ENCODE measurements at places on chromosomes 2 and 18.

DNA sequence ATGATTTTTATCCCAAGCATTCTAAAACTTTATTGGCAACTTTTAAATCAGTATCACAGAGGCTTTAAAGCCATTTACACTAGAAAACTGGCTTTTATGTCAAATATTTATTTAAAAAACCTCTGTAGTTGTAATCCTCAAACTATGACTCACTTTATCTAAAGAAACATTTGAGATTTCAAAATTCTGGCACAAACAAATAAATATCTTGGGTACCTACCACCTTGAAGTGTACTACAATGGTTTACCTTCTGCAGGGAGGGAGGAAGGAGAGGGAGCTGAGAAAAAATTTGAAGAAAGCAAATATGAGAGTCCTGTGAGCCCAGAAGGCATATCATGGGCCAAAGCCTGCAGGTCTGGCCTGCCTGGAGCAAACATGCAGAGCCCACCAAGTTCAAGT, 155.6 kb downstream of the NCKAP5 start:
- no peak for DNase-seq

- no peak for DNase-seq
These were observed 29.0 kb downstream of the EDAR start for GRCh38 chr2:108960006-108960405.

DNA sequence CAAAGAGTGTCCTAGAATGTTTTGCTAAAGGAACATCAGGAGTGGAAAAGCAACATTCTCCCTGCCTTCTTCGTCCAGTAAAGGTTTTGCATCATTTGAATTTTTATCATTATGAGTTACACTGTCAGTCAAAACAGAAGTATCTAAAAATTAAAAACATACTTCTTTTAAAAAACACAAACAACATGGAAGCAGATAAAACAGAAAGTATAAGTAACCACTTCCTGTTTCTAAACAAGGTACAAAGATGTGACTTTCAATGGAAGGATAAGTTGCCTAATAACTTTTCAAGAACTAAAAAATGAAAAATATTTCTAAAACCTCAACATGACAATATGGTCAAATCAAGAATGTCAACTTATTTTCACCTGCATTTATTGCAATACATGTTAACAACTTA, 158.2 kb downstream of the STK39 start:
- no peak for DNase-seq

DNA sequence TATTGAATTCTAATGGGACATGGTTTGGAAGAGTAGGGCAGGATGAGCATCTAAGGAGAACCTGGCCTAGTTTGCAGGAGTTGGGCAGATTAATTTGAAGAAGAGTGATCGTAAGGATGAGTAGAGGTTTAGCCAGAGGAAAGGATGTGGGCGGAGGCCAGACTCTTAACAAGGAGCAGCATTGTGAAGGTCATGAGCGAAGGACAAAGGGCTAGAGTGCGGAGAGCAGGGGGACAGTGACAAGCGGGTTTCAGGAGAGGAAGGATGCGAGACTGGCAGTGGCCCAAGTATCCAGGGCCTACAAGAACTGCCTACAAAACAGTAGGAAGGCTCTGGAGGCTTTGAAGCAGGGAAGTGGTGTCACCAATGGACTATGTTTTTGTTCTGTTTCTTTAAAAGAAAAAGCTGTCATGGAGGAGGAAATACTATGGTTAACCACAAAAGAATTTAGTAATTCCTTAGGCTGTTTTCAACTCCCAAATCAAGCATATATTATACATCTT, 20.1 kb downstream of the SLC66A3 start:
- no peak for DNase-seq

DNA sequence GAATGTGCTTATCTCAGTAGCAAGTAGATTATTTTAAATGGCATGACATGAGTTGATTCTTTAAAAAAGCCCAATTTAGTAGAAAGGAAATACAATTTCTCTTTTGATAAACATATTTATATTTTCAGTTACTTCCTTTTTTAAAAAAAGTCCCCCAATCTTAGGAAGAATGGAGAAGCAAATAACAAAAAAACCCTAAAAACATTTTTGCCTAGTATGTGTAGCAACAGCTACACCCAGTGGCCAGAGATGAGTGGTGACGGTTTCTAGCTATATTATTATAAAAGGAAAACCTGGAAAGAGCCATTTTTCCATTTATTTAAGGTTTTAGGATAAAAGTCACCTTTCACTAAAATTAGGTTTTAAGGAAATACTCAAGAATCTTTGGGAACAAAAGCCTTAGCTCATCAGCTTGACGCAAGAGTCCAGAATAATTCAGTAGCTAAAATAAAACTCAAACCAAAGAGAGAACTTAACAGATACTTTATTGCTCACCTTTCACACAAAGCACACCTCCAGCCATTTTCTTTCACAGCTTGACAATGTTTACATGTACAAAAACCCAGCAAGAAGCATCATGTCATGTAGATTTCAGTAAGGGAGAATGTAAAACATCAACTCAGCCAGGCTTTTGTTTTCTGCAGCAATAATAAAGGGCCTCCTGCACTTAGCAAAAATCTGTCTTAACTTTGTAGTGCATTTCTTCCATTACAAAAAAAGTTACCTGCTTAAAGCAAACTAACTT, 15.7 kb downstream of the FAM98A start:
- DNase-seq = peak; percentile 55

All from RKO (cell line).